ENCODE measurements at places on chromosomes 6 and 20. TPM values are rescaled to one million over a fixed set of nuclear protein-coding genes. Genes with fewer than 3 reads are reported as not detected.

INSM1 gene
- not detected for total RNA-seq

PCMTD2 gene
- total RNA-seq: 37.8 TPM

BMP5 gene
- total RNA-seq: 4.1 TPM

DNA sequence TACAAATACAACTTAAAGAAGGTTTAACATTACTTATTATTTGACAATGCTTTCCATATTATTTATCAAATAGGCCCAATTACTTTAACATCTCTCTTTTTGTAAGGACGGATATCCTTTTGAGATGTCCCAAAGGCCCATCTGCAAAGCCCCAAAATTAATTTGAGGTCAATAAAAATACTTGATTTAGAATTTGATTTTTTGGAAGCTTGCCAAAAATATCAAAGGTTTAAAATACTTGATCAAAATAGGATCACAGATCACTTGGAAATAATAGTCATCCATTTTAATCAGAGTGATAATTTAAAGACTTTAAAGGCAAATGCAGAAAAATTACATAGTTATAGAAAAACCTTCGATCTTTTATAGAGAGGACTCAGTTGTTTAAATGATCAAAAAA, 8.1 kb downstream of the C6orf58 start:
- DNase-seq: no peak

BCAS1 gene
- total RNA-seq: not detected

DNA sequence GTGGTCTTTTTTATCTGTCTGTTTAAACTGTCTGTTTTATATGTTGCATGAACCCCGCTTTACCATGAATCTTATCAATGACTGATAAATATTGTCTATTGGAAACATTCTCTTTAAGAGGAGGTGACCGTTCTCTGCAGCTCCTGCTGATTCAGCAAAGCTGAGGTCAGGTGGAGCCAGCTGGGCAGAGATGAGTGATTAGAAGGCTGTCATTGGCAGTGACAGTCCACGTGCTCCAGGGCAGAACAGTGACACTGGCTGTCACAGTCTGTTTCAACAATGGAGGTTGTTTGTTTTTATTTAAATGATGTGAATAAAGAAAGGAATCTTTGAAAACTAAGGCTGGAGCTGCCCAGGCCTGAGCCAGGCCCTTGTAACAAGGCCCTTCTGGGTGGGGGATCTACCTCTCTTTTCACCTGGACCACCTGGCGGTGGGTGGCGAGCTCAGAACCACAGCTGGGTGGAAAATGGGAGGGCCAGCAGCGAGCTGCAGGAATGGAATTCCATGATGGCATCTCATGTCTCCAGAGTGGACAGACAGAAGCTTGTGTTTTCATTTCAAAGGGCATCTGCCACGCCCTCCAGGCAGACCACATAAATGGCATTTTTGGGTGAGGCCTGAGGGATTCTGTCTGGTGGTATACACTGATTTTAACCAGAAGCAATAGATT, 12.6 kb downstream of the SYNJ2 start:
- no peak for DNase-seq

GRCh38 chr6:144588697-144589325, 303.7 kb downstream of the UTRN start:
- no peak for DNase-seq

DNA sequence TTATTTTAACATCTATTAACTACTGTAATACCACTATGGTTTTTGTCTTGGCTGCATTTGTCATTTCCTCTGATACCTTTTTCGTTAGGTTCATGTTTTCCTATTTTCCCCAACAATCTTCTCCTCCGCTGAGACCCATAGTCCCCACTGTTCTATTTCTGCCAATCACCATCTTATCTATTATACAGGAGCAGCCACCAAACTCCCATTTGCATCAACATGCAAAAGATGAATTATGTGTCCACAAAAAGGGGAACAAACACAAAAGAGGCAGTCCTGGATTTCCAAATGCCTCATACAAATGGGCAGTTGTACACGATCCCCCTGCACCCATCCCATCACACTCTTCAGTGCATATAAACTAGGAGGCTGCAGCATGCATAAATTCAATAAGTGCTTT, 121.7 kb upstream of the MYLIP start:
- DNase-seq: no peak

DNA sequence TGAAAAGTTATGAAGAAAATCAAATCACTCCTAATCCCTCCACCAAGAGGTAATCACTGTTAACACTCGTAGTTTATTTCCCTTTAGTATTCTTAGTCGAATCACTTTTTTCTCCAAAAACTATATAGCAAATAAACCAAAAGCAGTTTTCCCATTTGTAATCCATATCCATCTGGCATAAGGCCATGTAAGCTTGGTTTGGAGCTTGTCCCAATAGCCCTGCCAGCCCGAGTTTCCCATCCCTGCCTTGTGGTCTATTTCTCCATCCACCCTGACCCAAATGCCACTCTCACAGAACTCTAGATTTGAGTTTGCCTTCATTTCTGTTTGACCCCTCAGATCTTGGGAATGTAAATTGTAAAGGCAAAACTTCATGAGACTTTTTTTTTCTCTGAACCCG, 71.8 kb upstream of the DSP start:
- DNase-seq: no peak

All from NCI-H460 (cell line).